Cardiac septum (tissue), 1 donor: ENCODE measurements at places on chromosomes 3 and 15. TPM values are rescaled to one million over a fixed set of nuclear protein-coding genes. Genes with fewer than 3 reads are reported as not detected.

Gene CCDC80
- total RNA-seq = 122 TPM

Gene DNAH12
- 0.22 TPM for total RNA-seq

Gene UACA
- 78.0 TPM for total RNA-seq

Gene MEF2A
- 195 TPM for total RNA-seq

Gene LRRIQ4
- total RNA-seq = not detected

Gene TM4SF1
- total RNA-seq = 84.7 TPM

Gene PARL
- 57.2 TPM for total RNA-seq

Gene GOLGA8O
- total RNA-seq = 2.3 TPM

Gene SLC38A3
- 6.6 TPM for total RNA-seq

Gene PLA2G4F
- 0.48 TPM for total RNA-seq

Gene SLC9C1
- 3.9 TPM for total RNA-seq

Gene SGO1
- total RNA-seq = 0.38 TPM
